ENCODE measurements at places on chromosomes 16 and 17.

DNA sequence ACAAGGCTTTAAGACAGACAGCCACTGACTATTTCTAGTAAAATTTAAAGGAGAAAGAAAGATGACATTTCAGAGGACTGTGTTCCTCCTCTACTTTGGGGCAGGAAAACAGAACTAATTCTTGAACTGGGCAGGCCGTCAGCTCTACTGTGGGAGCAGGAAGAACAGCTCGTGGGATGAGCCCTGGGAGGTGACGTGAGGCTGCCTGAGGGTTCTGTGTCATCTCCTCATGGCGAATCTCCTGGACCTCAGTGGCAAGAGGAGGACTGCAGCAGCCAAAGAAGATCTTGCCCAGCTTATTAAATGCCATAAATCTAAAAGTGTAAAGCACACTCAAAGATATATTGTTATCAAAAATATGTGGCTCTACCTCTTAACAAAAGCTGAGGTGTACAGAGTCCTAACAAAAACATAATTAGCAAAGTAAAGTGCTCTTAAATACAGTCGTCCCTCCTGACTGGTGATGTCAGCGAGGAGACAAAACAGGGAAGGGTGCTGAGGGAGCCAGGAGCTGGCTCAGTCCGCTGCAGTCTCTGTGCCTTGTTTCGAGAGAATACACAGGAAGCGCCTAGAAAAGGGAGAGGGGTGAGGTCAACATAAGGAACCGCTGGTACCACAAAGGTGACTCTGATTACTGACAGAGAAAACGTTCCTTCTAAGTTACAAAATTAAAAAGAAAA, 58.0 kb downstream of the CREBBP start:
- DNase-seq: no peak

DNA sequence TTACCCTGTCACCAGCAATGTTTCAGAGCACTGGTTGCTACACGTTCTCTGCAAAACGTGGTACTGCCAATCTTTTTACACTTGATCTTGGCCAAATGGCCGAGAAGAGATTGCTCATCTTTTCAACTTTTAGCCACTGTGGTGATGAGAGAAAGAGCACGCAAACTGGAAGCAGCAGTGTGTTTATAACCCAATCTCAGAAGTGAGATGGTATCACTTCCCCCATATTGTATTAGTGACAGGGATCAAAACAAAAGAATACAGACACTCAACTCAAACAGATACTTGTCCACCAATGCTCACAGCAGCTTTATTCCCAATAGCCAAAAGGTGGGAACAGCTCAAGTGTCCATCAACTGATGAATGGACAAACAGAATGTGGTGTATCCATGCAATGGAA, 72.1 kb upstream of the FA2H start:
- no peak for DNase-seq

DNA sequence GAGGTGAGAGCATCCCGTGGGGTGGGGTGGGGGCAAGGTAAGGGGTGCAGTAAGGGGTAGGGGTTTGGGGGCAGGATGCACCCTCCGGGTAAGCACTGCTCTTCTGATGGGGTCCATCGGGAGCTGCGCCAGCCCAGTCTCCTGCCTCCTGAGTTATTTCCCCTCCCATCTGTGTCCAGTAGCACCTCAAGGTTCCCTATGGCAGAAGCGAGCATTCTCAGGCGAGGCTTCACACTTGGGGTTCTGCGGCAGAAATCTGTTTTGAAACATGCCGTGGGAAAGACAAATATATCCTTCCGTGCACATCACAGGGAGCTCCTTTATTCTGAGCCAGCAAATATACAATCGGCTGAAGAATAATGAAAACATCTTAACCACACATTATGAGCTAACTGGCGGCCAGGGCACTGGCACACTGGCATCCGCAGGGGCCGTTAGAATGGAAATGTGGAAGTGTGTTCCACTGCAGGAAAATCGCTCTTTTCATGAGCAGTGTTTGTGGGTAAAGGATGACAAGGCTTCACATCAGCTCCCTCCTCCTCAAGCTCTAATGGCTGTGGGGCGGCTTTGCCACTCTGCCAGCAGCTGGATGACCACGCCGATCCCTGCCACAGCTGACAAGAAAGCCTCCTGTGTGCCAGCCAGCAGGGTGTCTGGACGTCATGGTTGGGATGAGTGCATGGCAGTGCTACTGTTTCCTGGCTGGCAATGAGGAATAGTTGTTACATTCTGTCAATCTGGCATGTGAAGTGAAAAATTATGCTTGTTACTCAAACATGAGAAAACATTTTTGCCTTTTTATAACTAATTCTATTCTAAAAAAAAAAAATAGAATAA, 20.0 kb downstream of the MTHFSD start:
- no peak for DNase-seq

DNA sequence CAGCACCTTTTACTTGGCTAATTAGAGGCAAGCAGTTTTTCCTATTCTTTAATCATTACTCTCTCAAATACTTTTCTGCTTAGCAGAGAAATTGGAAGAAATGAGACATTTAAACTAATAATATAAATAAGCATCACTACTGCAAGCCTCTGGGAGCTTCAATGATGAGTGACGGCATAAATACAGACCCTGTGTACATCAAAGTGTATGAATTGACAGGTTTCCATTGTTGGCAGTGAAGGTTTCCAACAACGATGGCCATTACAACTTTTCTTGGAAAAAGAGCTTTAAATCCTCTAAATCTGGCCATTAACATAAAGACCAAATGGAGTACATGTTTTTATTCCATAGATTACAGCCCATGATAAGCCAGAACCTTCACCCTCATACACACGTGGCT, 39.4 kb upstream of the CACNG5 start:
- DNase-seq: no peak

- DNase-seq: no peak
Measured at GRCh38 chr16:27417047-27417671, 15.2 kb downstream of the IL21R start.

- DNase-seq: no peak
Measured at GRCh38 chr16:84844559-84845495, 25.0 kb downstream of the CRISPLD2 start.

- no peak for DNase-seq
Measured at GRCh38 chr17:3894911-3895343, 2.1 kb upstream of the CAMKK1 start.

- no peak for DNase-seq
Measured at GRCh38 chr16:76176153-76176552, 101.0 kb upstream of the CNTNAP4 start.
